ENCODE measurements at places on chromosomes 7 and 10.

DNA sequence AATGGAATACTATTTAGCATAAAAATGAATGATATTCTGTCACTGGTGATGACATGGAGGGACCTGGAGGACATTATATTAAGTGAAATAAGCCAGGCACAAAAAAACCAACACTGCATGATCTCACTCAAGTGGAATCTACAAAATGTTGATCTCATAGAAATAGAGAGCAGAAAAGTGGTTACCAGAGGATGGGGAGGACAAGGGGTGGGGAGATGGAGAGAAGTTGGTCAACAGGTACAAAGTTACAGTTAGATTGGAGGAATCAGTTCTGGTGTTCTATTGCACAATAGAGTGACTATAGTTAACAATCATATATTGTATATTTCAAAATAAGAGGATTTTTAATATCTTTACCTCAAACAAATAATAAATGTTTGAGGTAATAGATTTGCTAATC lies 24.7 kb upstream of the SLC18A3 start:
- DNase-seq = no peak

DNA sequence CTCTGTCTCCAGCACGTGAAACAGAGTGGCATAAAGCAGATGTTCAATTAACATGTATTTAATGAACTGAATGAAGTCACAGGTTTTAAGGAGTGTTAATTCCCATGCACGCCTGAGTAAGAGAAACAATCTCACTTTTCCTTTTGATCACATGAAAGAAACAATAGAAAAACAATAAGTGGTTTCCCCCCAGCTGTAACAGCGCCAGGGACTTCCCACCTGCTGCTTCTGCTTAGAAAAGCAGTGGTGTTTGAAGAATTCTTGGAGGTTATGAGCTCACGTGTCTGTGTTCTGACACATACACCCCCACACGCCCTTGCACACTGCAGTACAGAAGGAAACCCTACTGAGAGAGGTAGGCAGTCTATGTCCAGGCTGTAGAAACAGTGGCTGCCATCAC lies 51.3 kb upstream of the FRMD4A start:
- no peak for DNase-seq

- peak; percentile 3 for DNase-seq
Observed at GRCh38 chr10:23439452-23439960, 631 bp downstream of the OTUD1 start.

- no peak for DNase-seq
Observed at GRCh38 chr7:31679574-31680305, 7.3 kb upstream of the PPP1R17 start.

DNA sequence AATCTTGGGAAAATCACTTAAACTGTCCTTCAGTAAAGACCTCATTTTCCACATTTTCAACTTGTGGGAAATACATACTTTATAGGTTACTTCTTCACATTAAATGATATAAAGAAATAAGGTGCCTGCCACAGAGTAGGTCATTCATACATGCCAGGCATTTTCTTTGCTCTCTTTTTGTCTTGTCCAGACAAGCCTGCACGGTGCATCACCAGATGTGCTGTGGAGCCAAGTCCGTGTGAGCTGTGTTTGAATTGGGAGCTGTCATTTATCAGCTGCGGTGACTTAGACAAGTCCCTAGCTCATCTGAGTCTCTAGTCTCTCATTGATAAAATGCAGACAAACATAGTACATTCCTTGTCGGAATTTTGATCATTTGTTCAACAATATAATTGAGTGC lies 432.9 kb downstream of the SORCS3 start:
- DNase-seq = no peak

DNA sequence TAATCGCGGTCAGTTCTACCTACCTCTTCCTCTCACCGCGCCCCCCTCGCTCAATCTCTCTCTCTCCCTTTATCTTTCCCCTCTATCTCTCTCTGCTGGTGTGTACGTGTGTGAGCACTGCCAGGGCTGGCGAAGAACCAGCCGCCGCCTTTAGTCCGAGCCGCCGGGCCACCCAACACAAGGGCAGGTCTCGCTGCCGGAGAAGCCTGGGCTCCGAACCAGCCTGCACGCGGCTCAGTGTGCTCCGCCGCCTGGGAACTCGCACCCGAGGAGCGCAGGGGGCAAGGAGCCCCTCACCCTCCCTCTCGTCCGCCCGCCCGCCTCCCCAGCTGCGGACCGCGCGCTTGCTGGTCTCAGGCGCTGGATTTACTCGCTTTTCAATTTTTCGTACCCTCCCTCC lies 1.7 kb downstream of the NXPH1 start:
- no peak for DNase-seq

DNA sequence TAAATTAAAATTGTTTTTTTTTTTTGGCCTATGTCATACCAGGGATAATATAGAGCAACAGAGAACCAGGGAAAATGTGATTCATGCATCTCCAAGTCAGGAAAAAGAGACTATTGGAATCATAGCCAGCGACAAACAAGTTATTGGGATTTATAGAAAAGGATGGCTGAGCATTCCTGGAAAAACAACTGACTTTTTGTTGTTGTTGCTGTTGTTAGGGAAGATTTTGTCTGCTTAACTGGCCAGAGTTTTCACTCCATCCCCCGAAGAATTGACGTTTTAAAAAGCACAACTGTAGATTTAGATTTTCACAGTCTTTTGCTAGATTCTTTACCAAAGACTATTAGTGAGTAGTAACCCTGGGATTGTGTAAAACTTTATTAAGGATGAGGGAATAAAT lies 112.4 kb downstream of the TBXAS1 start:
- DNase-seq = no peak

DNA sequence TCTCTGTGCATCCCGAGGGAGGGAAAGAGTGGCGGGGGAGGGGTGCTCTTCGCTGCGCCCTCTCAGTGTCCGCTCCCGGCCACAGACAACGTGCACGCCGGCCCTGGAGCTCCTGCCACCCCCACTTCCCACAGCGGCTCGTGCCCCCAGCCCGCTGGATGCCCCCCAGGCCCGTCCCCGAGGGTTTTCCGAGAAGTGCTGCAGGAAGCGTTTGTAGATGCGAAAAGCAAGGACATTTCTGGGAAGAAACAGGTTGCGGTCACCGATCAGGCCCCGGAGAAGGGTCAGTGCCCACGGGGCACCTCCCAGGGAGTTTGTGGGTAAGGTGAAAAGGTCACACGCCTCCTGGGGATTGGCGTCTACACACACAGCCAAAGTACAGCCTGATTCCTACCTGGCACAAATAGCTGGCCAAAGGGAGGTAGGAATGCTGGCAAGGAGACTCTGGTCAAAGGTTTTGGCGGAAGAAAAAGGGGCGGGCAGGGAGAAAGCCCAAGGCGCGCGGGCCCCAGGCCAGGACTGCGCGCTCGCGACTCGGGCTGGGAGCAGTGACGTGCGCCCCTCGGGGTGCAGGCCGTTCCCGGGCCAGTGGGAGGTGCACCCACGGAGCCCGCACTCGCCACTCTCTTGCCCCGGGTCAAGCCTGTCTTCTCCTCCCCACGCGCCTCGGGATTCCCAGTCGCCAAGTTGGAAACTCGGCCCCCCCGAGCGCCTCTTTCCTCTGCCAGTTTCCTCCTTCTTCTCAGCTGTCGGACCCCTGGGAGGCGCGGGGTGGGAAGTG lies 1.5 kb upstream of the NRP1 start:
- DNase-seq = no peak

GRCh38 chr10:42836096-42836495 lies 53.5 kb downstream of the BMS1 start:
- DNase-seq = no peak

DNA sequence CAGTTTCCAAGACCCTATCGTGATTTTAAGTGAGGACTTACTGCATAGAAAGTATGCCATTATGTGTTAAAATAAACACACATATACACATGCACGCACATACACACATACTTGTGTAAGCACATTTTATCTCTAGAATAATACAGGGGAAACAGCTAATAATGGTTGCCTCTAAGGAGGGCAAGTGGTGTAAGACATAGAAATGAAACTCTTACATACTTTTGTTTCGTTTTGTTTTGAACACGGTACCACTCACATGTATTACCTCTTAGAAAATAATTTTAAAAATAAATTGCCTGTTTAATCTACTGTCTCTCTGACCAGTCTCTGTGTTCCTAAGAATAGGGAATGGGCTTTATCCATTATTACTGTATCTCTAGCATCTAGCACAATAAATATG lies 49.2 kb downstream of the HERPUD2 start:
- DNase-seq = no peak

GRCh38 chr10:24556750-24557742 lies 166.6 kb downstream of the ARHGAP21 start:
- DNase-seq = no peak

DNA sequence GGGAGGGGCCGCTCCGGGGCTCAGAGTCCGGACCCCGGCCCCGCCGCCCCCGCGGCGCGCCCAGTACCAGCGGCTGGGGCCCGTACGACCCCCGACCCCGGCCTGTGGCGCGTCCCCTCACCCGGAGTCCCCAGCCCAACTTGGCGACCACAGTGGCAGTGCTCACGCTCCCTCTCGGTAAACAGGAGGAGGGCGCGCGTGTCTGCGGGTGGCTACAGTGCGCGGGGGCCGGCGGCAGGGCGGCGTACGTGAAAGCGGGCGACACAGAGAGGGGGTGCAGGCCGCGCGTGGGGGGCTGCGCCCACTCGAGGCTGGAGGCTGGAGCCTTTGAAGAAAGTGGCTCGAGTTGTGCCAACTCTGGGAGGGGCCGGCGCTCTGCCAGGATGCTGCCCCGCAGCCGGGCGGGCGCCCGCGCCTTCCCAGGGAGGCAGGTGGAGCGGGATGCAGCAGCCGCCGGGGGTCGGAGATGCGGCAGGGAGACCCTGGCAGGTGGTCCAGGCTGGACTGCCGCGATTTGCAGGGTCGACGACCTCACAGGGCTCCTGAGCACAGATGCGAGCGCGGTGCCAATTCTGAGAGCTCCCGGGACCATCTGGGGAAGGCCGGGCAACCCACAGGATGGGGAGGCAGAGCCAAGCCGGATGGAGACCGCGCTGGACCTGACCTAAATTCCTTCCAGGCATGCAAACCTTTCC lies 655 bp downstream of the PTPRE start:
- no peak for DNase-seq

GRCh38 chr7:133769668-133770067 lies 357.5 kb upstream of the LRGUK start:
- no peak for DNase-seq

- DNase-seq = no peak
Observed at GRCh38 chr10:80515511-80515910, 22.2 kb upstream of the SH2D4B start.

DNA sequence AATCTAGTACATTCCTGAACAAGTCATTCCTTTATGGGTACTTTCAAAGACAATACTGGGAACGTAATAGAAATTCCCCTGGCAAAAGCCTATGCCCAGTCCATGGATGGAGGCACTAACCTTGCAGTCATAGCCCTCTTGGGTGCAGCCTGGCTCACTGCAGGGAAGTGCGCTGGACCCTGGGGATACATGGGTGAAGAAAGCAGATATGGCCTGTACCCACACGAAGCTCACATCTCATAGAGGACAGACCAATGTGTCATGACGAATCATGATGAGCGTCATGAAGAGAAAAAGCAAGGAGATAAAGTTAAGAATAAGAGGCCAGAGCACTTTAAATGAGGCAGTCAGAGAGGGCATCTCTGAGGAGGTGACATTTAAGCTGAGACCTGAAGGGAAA lies 11.8 kb downstream of the PRLHR start:
- DNase-seq = no peak

- DNase-seq = no peak
Observed at GRCh38 chr7:46970476-46970875, 611.4 kb downstream of the TNS3 start.
